Activated naive CD8-positive, alpha-beta T cell treated with anti-CD3 and anti-CD28 coated beads, Interleukin-2, amount 50 U/mL, for 24 hours (primary cell): ENCODE measurements at places on chromosomes 5 and 9.

DNA sequence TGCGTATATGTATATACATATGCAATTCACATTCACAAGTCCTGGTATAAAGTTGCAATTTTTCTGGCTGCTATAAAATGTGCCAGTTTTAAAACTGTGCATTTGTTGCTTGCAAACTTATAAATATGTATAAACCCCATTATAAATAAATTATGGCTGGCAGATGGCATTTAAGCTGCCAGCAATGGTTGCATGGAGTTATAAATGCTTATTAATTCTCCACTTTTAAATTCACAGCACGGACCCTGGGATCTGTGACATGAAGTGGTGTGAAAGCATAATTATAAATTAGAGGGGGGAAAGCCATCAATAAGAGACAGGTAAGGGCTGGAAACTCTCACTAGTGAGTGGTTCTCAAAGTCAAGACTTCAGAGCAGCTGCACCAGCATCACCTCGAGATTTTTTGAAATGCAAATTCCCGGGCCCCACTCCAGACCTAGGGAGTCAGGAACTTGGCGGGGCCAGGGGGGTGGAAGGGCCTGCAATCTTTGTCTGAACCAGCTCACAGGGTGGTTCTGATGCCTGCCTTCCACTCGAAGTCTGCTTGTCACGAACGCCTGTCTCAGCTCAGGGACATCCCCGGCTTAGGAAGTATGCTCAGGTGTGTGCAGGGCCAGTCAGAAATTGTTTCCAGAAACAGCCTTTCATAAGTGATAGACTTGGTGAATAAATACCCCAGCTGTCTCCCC, 16.9 kb downstream of the S1PR3 start:
- no peak for DNase-seq

GRCh38 chr5:935510-936084, 42.9 kb downstream of the TRIP13 start:
- DNase-seq = no peak

DNA sequence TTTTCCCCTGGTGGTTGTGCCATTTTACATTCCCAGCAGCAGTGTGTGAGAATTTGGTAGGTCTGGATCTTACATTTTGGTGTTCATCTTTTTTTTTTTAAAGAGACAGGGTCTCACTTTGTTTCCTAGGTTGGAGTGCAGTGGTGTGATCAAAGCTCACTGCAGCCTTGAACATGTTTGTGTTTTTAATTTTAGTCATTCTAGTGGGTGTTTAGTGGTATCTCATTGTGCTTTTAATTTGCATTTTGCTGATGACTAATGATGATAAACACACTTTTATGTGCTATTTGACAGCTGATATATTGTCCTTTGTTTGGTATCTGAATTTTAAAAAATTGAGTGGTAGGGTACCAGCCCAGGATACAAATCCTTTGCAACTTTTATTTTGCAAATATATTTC, 53.4 kb upstream of the POMT1 start:
- DNase-seq = no peak

- DNase-seq = no peak
Observed at GRCh38 chr5:110203661-110204060, 513.9 kb downstream of the MAN2A1 start.

- no peak for DNase-seq
Observed at GRCh38 chr5:176594554-176594953, 15.4 kb downstream of the GPRIN1 start.

GRCh38 chr5:92703976-92704375, 877.0 kb downstream of the NR2F1-AS1 start:
- DNase-seq = no peak

GRCh38 chr9:94183240-94183999, 75.7 kb upstream of the ZNF169 start:
- DNase-seq = no peak

DNA sequence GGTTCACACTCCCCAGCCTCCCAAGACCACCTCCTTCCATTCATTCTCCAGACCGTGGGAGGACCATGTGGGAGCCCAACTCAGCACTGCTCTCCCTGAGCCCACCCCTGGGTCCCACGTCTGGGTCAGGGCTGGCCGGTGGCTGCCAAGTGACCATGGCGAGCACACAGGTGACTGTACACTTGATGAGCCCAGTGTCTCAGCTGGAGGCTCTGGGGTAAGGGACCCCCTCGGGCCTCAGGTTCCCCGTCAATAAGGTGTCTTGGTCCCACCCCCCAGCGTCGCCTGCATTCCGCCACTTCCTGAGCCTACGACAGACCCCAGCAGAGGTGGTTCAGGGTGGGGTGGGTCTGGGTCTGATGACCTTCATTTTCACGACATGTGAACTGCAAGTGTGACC, 38.8 kb downstream of the HK3 start:
- DNase-seq = no peak

DNA sequence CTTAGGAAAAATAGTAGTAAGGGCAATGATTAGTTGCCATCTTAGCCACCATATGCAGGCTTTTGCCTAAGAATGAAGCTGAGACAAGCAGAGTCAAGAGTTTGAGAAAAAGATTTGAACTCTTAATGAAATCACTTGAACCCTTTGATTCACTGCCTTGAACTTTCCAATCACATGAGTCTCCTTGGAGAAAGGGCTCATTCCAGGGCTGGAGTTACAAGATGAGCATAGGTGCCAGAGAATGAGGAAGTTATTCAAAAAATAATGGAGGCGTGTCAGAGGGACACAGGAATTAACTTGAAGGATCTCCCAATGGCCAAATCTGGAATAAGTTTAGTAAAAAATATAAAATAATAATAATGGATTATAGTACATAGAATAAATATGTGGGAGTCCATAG, 35.3 kb downstream of the MAT2B start:
- no peak for DNase-seq

- DNase-seq = no peak
Observed at GRCh38 chr9:114416290-114416689, 28.5 kb upstream of the AKNA start.

DNA sequence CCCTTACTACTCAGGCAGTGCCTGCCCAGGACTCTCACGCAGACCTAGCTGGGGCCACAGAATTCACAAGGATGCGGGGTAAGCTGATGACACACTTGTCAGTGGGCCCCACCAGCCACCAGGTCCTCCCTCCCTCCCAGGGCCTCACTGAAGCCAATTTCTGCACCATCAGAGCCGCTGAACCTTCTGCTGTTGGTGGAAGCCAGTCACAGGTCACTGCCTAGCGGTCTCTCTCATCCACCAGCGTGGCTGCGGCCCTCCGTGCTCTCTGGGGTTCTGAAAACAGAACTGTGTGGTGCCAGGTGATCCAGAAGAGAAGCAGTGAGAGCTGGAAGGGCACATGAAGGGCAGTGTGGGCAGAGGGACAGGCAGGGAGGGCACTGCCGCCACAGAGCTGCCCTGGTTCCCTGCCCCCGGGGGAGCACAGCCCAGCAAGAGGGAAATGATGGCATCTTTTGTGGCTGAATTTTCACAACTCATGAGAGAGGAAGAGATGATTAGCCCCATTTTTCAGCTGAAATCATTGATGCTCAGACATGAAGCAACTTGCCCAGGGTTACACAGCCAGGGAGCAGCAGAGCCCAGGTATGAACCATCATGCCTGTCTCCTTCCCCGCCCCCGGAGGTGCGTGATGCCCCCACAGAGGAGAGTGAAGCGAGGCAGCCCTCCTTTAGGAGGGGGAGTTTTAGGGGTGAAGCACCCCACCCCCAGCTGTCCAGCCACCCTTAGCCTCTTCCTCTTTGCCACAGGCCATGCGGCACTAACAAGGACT, 41.4 kb upstream of the CPLX2 start:
- DNase-seq = no peak

DNA sequence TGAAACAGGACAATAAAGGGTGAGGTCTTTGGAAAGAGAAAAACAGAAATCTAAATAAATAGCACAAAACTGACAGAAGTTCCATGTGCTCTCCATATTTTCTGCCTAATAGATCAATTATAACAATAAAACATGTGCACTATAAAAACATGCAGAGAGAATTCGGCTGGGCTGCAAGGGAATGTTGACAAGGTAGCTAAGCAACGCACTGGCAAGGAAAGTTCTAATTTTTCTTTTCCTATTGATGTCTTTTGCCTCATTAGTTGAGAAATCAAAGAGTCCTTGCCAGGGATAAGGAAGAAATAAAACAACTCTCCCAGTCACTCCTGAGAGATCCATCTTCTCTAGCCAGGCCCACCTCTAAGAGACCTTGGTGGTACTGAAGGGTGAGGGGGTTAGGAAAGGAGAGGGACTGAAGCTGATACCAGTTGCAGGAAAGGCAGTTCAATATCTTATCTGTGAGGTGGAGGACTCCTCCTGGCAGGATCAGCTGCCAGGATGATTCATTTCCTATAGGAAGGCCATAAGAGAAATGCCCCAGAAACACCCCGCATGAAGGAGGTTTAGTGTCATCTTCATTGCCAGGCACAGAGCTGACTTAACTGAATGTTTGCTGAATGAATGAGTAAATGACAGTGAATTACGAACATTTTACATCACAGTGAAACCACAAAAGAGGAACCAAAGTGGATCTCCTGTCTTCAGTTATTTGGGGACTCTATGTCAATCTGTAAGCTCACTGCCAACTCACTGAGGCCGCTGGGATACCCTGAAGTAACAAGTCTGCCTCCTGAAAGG, 63.7 kb upstream of the IFNK start:
- no peak for DNase-seq

DNA sequence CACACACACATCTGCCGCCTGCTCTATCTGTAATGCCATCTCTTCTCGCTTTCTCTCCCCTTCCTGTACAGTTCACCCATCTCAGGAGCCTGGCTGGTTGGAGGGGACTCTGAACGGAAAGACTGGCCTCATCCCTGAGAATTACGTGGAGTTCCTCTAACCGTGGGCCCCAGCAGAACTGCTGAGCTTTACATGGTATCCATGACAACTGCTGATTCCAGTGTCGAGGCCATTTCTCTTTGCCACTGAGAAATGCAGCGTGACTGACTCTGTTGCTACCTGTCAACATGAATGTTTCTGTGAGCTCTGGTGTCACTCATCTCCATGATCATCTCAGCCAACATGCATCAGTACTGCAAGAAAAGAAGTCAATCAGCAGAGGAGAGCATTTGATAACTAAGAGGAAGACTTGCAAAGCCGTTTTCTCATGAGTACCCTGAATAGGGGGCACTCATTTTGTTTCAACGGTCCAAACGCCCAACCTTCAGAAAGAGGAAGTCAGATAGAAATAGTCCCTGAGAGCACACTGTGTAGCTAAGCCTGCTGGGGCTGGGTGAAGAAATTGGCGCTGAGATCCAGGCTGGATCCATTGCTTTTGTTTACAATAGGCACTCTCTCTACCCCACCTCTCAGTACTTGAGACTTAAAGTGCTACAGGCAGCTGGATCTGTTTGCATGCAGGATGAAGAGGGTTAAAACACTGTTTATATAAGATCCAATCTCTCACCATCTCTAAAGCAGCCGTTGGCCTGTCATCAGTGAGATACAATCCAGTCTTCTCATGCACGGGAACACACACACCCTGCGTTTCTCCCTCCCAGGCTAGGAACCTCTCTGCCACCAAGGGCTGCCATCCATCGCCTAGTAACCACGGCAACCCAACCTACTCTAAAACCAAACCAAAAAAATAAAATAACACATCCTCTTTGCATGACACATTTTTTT, 180.9 kb downstream of the NR3C1 start:
- DNase-seq = peak; percentile 48

- DNase-seq = no peak
Observed at GRCh38 chr9:110745676-110746075, 77.1 kb downstream of the MUSK start.
